ENCODE measurements at places on chromosomes 6 and 20. TPM values are rescaled to one million over a fixed set of nuclear protein-coding genes. Genes with fewer than 3 reads are reported as not detected.
A peak's percentile ranks its signal among the peaks of the same experiment; 100 is the strongest.

DNA sequence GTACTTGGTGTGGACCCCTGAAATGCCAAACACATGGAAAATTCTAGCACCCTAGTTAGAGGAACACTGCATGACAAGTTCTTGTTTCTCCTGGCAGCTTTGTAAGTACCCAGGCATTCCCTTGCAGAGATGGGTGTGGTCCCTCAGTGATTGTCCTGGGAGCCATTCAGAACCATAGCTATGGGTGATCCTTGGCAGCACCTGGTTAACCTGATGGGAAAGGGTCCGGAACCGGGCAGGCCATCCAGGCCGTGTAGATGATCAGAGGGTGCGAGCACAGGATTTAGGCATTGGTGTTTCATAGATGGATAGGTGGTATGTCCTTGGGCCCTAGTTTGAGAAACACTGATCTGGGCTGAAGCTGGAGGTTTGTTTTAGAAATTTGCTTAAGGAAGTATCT lies 95.8 kb downstream of the RPP40 start:
- DNase-seq, result no peak

DNA sequence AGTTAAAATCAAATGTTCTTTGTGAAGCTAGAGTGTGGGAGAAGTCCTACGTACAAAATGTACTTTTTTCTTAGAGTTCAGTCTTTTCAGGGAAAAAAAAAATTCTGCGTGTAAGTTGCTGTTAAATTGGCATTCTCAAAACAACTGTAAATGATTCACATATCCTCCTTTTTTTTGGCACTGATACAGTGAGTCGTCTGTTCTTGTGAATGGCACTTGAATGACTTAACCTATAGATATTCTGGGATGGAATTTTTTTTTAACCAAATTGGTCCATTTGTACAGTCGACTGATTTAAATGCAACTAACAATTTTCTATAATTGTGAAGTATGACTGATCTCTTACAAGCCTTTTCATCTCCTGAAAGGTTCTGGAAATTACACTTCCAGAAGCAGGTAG lies 5.5 kb upstream of the JAG1 start:
- DNase-seq, result no peak

- no peak for DNase-seq
Measured at GRCh38 chr6:1770435-1770843, 160.7 kb downstream of the FOXC1 start.

- no peak for DNase-seq
Measured at GRCh38 chr20:47278907-47279348, 77.6 kb downstream of the ZMYND8 start.

GRCh38 chr6:116434056-116434725 lies 27.0 kb upstream of the CALHM6 start:
- no peak for DNase-seq

Gene RHAG
- 0.81 TPM for total RNA-seq

- peak; percentile 47 for DNase-seq
Measured at GRCh38 chr6:35343092-35343834, 905 bp downstream of the PPARD start.

DNA sequence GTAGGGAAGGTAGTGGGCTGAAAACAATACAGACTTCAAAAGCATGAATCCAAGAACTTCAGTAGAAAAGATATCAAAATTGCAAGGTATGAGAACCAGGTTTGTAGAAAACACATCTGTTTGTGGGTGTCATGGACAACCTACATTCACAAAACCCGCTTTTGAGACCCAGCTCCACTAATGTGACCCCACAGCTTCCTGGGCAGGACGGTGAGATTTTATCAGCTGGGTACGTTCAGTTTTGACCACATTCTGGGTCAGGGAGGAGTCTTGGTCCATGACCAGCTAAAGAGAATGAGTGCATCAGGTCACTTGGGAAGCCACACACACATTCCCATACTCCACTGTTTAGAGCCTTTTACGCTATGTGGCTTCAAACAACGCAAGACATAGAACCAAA lies 77.1 kb downstream of the BCAS1 start:
- DNase-seq, result no peak

Gene ATP9A
- 26.3 TPM for total RNA-seq

DNA sequence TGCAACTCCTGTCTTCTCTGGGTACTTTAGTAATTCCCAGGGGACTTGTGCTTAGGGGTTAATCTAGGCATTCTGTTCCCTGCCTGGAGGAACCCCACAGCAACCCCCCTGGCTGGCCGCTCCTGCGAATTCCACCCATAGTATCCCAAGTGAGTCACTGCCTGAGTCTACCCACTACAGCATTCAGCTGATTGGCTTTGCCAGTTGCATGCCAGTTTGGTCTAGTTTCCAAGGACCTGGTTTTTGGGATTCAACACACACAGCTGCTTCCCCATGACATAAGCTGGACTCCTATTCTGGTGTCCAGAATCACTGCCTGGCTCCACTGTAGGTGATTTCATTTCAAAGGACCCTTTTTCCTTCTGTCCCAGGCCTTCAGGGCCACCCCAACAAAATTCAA lies 40.3 kb downstream of the PLCG1 start:
- no peak for DNase-seq

Gene PPIL6
- 7.3 TPM for total RNA-seq

DNA sequence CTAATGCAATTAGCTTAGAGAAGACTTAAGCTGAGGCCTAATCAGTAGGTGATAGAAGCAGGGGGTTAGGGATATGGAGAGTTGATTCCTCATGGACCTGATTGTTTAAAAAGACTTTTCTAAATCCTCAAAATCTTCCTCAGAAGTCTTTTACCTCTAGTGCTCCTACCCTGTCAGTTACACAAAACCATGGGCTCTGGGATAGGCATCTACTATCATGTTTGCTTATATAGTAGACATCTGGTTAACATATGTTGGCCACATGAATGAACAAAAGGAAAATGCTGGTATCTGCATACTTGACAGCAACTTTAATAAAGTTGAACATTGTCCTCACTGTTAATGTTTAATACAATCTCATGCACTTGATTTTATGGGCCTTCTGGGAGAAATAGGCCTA lies 61.5 kb upstream of the FKBP1C start:
- no peak for DNase-seq

Gene ANGPT4
- 1.6 TPM for total RNA-seq

Gene VSTM2L
- 25.2 TPM for total RNA-seq
